CD4-positive, alpha-beta T cell treated with Interleukin-15 for 1 hour (primary cell): ENCODE measurements at places on chromosomes 6 and 20.

DNA sequence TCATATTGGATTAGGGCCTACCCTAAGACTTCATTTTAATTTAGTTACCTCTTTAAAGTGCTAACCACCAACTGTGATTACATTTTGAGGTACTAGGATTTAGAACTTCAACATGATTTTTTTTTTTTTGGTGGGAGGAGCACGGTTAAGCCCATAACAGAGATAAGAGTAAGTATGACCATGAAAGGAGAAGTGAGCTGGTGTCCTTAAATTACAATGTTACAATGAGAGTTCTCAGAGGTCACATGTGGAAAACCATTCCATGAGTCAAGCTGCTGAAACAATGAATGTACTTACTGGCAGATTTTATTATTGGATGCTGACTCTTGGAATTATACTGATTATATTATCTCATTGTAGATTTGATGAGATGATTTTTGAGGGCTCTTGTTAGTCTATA is 779.3 kb upstream of the CITED2 start:
- DNase-seq, result no peak

- DNase-seq, result no peak
These were observed 7.4 kb downstream of the PCK1 start for GRCh38 chr20:57568088-57568896.

- DNase-seq, result no peak
These were observed 91.4 kb upstream of the RNF217 start for GRCh38 chr6:124870611-124871459.

- DNase-seq, result no peak
These were observed 27.9 kb downstream of the HLA-DMB start for GRCh38 chr6:32912951-32913350.

DNA sequence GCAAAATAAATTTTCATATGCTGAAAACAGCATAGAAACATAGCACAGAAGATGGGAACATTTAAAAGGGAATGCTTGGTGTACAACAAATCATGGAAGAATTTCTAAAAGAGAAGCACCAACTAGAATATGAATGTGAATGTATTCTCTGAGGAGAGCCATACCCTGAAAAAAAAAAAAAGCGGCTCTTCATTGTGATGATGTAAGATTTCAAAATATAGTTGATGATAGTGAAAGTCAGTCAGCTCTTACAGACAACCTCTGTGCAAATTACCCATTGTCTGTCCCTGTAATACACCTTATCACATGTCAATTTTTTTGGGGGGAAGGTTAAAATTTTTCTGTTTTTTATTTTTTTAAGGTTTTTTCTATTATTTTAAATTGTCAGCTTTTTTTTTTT is 58.6 kb upstream of the PTCHD4 start:
- DNase-seq, result no peak

DNA sequence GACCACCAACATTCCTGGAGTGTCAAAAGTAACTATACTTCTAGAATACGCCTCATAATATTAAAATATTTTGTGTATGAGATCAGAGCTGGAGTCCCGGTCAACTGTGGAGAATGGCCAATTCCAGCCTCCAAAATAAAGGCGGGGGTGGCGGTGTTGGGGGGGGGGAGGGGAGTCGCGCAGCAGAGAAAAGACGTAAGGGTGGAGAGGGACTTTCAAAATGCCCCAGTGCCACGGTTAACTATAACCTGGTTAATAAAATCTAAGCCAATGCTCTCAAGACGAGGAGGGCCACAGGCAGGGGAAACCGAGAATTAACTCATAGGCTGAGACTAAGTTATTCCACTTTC is 1.3 kb downstream of the NUP153 start:
- DNase-seq, result no peak

- DNase-seq, result no peak
These were observed 46.9 kb downstream of the NKAIN2 start for GRCh38 chr6:123850555-123850954.

DNA sequence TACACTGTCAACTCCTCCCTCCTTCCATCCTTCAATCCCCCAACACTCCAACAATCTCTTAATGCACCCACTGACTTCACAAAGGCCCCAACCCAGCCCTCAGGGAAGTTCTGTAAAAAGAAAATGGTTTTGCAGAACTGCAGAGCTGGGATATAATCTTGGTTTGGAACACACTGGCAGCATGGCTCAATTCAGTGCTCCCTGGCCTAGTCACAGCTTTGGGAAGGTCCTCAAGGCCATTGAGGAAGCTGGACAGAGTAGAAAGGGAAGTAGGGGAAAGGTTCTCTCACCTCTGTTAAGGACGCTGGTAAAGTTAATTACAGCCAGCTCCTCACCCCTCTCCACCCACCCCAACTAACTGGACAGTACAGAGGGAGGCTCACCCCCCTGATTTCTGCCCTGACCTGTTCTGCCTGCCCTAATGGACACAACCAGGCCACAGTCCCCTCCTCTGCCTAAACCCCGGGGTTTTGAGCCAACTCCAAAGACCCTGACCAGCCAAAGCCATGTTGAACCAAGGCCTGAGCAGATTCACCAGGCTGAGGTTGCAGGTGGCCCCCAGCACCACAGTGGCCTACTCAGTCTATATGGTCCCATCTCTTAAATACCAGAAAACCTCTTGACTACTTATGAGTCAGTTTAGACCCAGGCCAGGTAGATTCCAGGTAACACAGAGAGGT is 49.2 kb downstream of the MAFB start:
- DNase-seq, result no peak

- no peak for DNase-seq
These were observed 815 bp upstream of the ITPR3 start for GRCh38 chr6:33620158-33620855.

- peak; percentile 45 for DNase-seq
These were observed 8.2 kb downstream of the DIDO1 start for GRCh38 chr20:62918147-62918546.

- no peak for DNase-seq
These were observed 95.9 kb downstream of the ANKRD6 start for GRCh38 chr6:89528866-89529265.

- no peak for DNase-seq
These were observed 748.4 kb upstream of the CHD6 start for GRCh38 chr20:42366626-42367025.

DNA sequence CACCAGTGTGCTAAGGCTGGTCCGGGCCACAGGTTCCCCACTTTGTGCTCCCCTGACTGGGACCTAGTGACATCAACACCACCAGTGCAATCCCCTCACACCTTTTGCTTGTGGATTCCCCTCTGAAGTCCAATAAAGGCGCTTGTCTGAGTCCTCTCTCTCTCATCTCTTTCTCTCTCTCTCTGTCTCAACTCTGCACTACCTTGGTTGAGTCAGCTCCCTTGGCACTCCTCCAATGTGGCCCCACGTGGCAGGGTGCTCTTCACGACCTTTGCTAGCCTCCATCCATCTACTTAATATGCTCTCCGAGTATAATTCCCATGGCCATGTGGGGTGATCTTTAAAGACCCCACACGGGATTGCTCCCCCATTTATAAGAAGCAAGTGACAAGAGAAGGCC is 385.0 kb downstream of the CD83 start:
- no peak for DNase-seq

- DNase-seq, result no peak
These were observed 68.0 kb downstream of the BMP7 start for GRCh38 chr20:57198132-57199072.

DNA sequence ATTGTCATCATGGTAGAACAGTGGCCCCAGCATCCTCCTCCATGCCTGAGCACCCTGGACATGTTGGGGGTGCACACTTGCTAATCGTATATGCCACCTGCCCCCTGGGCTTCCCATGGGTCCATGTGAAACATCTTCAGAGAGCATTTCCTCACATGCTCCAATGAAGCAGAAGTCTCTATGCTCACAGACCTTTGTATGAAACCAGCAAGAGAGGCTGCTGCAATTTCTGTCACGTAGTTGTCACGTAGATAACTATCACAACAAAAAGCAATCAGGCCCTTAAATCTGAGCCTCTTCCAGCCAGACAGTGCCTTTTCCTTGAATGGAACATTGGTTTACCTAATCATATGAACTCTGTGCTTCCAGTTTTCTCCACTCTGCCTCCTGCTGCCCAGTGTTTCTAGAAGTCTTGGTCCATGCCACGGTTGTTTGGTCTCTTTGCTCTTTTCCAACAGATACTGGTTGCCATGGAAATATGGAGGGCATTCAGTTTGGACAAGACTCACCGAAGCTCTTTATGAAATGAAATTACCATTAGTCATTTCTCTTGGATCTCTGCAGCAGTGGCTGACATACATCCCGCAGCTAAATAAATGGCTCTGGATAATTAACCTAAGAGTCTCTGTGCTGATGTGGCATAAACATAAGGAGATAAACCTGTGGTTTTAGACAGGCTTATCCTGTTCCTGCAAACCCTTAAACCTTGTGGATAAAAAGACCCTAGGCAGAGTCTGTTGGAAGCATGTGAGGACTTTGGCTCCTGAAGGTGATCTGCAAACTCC is 172.8 kb upstream of the SYNDIG1 start:
- no peak for DNase-seq

DNA sequence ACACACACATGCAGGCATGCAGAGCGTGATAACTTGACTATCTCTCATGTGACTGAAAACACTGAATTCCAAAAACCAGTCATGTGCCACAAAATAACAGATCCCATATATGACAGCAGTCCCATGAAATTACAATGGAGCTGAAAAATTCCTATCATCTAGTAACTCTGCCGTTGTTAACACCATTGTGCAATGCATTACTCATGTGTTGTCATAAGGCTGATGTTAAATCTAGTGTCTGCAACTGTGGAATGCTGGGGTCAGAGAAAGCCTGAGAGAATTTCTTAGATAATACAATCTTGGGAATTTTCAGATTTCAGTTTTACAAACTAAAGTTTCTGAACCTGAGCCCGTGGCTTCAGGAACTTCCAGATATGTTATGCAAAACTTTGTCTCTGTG is 70.2 kb downstream of the LYRM4 start:
- DNase-seq, result no peak

DNA sequence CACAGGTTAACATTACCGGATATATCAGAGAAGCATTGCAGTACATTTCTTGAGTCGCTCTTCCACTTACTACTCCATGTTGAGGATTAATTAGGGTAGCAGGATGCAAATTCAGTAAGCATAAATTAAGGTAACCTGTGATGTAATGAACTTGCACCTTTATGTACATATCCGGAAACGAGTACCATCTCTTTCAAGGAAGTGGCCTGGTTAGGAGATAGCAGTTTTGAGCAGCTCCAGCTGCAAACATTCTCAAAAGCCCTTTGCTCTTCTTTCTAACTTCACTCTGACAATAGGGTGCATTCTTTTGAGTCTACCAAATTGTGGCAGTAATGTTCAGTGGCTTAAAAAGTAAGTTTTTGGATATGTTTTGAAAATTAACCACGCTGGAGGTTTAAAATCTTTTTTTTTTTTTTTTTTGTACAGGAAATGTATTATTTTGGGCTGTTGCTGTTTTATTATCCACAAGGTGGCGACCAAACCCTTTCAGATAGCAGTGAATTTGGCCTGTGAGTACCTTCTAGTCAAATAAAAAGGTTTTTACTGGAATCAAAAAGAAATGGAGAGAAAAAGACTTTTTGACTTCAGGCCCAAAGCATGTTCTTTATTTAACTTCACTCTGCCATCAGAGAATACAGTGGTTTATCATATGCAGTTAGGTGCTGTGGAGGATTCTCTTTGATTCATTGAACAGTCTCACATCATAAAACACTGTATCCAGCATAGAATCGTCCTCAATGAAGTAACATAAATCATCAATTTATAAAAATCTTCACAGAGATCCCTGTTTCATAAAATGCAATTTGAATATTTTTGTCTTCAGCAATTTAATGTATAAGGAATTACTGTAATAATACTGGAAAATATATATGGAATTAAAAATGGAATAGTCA is 8.9 kb downstream of the FAM217B start:
- no peak for DNase-seq

- DNase-seq, result no peak
These were observed 232.4 kb downstream of the FOXA2 start for GRCh38 chr20:22352019-22352418.

GRCh38 chr6:169841251-169841650 is 89.8 kb downstream of the ERMARD start:
- DNase-seq, result no peak

GRCh38 chr6:8322659-8323058 is 112.7 kb downstream of the SLC35B3 start:
- no peak for DNase-seq

DNA sequence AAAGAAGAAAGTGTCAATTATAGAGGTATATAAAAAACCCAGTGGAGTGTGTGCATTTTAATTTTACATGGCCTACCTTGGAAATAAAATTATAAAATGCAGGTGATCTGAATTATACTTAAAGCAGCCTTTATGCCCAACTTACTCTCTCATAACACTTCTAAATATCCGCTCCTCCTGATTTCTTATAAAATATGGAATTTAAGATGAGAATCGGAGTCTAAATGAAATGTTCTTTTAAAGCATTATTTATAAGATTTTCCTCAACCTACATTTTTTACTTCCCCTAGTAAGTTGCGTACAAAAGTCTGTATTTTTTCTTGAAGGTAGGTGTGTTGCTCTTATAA is 3.5 kb downstream of the CITED2 start:
- no peak for DNase-seq

GRCh38 chr20:10843146-10843711 is 169.4 kb upstream of the JAG1 start:
- no peak for DNase-seq

- DNase-seq, result no peak
These were observed 487.3 kb upstream of the JARID2 start for GRCh38 chr6:14758421-14759081.

GRCh38 chr6:70107852-70108629 is 194.8 kb downstream of the COL9A1 start:
- no peak for DNase-seq

DNA sequence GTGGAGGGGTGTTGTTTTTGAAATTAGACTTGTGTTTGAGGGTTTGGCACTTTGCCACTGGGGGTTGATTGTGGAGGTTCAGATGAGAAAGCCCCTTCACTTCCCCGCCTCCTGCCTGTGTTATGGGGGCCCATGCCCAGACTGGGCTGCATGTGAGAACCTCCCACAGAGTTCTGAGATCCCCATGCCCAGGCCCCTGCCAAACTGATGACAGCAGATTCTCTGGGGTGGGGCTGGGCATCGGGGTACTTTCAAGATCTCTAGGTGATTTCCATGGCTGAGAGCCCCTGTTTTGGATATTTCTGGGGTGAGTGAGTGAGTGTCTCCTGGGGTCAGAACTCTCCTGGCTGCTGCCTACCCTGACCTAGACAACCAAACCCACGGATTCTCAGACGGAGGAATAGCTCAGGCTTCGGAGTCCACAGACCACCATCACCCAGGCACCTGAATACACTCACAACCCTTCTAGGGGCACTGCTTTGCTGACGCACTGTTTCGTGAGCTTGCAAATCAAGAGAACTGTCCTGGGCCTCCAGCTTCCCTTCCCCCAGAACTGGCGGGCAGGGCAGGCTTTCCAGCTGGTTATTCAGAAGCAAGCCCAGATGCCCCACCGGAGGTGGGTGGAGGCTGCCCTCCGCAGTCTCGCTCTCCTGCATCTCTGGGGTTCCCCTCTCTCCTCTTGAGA is 6.3 kb downstream of the BCAS1 start:
- peak; percentile 60 for DNase-seq

DNA sequence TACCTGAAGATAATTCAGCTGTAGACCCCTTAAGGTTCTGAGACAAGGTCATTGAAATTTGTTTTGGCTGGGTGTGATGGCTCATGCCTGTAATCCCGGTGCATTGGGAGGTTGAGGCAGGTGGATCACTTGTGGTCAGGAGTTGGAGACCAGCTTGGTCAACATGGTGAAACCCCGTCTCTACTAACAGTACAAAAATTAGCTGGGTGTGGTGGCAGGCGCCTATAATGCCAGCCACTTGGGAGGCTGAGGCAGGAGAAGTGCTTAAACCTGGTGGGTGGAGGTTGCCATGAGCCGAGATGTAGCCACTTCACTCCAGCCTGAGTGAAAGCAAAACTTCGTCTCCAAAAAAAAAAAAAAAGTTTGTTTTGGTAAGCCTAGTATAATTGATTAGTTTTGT is 11.0 kb downstream of the SRSF3 start:
- no peak for DNase-seq

- DNase-seq, result no peak
These were observed 66.3 kb downstream of the MAP7 start for GRCh38 chr6:136483906-136484305.
